Stimulated activated CD8-positive, alpha-beta memory T cell treated with anti-CD3 and anti-CD28 coated beads, Interleukin-4, amount 100 ng/mL, for 1 hour (primary cell): ENCODE measurements at places on chromosomes 7 and 10.

GRCh38 chr7:28354601-28355402, 57.5 kb upstream of the CREB5 start:
- DNase-seq = no peak

DNA sequence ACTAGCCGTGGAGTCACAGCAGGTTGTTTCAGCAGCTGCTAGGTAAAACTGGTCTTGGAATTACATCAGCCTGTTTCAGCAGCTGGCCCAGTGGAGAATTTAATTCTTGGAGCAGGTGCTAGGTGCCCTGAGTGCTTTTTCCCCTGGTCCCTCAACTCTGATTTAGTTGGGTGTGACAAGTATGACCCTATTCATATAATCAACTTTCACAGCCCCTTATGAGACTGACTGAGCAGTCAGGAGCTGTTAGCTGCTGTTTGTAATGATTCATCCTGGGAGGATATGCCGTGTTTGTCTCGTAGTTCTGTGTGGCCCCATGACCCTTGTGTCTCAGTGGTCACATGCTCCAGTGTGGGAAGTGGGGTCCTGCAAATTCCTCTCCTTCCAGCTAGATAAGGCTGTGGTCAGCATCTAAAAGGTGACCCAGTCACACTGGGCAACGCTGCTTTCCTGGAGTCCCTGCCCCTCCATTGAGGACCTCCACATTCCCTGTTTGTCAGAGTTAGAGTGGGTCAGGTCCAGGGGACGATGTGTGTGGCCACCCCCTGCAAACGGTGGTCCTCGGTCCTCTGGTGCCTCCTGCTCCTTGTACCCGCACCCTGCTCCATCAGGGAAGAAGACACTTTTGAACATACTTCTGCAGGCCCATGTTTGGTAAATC, 28.3 kb downstream of the TBATA start:
- no peak for DNase-seq

- DNase-seq = no peak
Observed at GRCh38 chr10:77020426-77021040, 617.1 kb downstream of the KCNMA1 start.

DNA sequence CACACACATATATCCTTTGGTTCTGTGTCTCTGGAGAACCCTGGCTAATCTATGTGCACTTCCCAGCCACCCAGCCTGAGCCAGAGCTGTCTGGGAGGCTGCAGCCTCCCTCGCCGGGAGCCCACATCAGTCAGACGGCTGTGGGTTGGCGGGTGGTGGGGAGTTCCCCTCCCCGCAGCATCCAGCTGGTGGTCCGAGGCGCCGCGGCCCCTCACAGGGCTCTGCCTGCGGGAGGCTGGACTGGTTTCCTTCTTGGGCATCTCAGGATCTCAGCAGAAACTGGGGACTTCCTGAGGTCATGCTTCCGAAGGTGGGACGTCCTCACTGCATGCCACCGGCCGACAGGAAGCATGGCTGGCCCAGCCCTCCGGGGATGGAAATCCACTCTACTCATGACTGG, 22.0 kb upstream of the PSMG3 start:
- DNase-seq = no peak

- DNase-seq = no peak
Observed at GRCh38 chr10:27884185-27884641, 114.7 kb downstream of the ODAD2 start.

DNA sequence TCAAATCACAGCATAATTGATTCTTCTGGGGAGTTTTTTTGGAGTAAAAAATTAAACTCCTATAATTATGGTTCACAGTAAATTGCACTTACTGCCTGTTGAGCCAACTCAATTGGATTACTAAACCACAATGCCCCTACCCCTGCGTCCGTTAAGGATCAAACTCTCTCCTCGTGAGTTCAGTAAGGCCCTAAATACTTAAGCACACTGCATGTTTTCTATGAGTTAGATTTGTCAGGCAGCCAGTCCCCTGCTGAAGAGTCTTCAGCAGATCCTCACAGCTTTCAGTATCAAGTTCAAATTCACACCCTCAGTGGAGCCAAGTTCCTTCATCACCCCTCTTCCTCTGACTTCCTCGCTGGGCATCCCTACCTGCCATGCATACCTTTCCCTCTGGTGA, 275.0 kb upstream of the BMPER start:
- no peak for DNase-seq

DNA sequence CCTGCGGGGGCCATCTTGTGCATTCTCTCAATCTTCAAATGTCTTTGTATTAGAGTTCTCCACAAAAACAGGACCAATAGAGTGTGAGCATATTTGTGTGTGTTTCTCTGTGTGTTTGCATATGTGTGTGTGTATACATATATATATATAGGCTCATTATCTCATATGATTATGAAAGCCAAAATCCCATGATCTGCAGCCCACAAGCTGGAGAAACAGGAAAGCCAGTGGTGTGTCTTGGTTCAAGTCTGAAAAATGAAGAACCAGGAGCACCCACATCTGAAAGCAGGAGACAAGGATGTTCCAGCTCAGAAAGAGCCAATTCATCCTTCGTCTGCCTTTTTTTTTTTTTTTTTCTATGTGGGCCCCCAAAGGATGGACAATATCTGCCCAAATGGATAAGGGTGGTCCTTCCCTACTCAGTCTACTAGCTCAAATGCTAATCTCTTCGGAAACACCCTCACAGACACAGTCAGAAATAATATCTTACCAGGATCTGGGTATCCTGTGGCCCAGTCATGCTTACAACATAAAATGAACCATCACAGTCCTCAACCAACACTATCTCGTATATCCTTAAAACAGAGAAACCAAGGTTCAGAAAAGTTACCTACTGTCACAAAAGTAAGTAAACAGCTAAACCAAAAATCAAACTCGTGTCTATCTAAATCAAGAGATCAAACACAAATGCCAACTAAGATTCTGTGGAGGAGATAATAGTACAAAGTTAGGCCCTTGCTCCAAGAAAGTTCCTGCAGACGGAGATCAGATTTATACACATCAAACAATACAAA, 141.9 kb downstream of the JMJD1C start:
- DNase-seq = no peak

DNA sequence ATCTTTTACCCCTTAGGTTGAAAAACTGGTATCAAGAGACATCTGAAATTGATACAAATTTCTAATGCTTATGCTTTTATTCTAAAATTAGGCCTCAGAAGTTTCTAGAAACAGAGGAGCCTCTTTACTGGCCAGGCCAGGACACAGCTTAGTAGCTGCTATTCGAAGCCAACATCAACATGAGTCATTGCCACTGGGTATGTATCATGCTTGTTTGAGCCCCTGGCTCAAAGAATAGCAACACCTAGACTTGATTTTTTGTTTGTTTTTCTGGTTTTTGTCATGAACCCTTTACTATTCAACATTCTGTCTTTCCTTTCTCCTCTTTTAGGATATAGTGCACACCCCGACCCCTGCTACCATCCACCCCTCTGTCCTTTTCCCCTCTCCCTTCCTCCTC, 90.9 kb upstream of the STK17A start:
- no peak for DNase-seq

- no peak for DNase-seq
Observed at GRCh38 chr10:2874963-2875362, 192.4 kb upstream of the PFKP start.

- DNase-seq = no peak
Observed at GRCh38 chr7:14542624-14543023, 359.9 kb downstream of the DGKB start.

DNA sequence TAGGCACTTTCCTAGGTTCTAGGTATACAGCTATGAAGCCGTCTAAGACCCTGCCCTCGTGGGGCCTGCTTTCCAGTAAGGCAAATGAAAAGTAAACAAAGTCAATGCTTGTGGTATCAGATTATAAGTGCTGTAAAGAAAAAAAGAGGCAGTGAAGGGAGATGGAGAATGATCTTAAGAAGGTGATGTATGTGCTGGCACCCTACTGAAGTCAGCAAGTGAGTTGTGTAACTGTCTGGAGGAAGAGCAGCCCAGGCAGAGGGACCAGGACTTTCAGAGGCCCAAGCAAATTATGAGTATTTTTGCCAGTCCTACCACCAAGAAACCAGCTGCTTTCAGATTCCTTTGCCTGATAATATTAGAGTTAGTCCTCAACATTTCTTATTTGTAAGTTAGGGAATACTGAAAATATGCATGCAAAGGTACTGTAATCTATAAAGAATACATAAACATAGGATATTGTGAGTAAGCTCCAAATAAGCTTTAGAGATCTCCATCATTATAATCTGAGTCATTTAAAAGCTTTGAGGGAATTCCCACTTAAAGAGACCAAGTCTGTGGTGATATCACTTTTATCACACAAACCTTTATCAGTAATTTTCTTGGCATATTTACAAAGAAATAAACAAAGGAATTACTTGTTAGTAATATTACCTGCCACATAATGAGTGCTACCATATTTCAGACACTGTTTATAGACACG, 329.2 kb upstream of the LRGUK start:
- no peak for DNase-seq

- no peak for DNase-seq
Observed at GRCh38 chr10:802506-802905, 113.0 kb upstream of the DIP2C start.

- no peak for DNase-seq
Observed at GRCh38 chr10:108250936-108251620, 1086.6 kb upstream of the SORCS1 start.

- no peak for DNase-seq
Observed at GRCh38 chr7:101978683-101979082, 161.3 kb downstream of the CUX1 start.

- no peak for DNase-seq
Observed at GRCh38 chr10:112752288-112752687, 197.8 kb upstream of the TCF7L2 start.

DNA sequence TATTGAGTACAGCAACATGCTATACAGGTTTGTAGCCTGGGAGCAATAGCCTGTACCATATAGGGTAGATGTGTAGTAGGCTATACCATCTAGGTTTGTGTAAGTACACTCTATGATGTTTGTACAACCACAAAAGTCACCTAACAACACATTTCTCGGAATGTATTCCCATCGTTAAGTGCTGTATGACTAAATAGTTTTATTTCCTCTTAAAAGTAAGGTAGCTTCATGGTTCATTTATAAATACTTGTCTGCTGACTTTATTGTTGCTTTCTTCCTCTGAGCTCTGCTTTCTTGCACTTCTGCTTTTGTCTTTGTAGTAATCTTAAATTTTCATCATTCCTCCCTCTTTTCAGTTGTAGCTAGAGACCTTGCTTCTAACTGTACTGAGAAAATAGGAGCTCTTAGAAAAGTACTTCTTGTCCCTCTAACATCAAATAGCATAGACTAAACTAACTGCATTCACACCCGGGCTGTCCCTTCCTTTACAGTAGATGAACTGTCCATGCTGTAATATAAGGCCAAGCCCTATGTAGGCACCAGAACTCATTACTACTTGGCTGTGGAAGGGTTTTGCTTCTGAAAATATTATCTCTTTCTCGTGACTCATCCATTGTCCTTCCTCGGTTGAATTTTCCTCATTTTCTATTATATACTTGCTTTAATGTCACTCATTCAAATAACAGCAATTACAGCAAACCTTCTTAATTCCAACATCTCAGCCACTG, 55.4 kb upstream of the FAM3C start:
- DNase-seq = no peak

DNA sequence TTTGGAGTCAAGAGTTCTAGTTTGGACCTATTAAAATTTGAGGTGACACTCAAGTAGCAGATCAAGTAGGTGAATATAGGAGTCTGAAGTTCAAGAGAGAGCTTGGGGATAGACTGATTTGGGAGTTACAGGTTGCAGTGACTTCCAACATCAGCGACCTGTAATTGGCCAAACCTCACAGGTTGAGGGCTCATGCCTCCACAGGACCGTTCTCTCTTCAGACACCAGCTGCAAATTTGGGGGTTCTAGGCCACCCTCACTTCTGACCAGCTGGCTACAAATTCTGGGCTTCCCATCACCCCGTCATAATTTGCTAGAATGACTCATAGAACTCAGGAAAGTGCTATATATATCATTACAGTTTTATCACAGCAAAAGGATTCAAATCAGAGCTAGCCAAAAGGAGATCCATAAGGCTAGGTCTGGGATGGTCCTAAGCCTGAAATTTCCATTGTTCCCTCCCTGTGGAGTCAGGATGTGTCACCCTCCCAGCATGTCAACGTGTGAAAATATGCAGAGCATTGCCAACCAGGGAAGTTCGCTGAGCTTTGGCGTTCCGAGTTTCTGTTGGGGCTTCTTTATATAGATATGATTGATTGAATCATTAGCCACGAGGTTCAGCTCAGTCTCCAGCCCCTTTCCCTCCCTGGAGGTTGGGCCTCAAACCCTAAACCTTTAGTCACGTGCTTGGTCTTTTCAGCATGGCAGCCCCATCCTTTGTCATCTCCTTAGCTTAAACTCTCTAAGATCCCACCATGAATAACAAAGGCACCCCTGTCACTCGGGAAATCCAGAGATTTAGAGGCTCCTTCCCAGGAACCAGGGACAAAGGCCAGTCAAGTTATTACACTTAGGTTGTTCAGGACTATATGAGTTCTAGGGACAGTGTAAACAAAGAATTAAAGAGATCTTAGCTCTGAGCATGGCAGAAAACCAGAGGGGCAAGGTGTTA, 20.7 kb upstream of the ZNF212 start:
- no peak for DNase-seq

DNA sequence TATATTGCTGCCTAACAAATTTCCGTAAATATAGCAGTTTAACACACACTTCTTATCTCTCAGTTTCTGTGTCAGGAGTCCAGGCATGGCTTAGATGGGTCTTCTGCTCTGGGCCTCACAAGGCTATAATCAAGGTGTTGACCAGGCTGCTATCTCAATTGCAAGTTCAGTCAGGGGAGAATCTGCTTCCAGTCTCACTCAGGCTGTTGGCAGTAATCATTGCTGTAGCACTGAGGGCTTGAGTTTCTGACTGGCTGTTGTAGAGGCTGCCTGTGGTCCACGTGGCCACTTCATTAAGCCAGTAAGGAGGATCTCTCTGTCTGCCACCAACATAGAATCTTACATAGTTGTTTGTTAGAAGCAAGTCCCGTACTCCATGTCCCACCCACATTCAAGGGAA, 138.4 kb downstream of the ST7 start:
- no peak for DNase-seq

GRCh38 chr7:55075464-55076021, 56.7 kb downstream of the EGFR start:
- no peak for DNase-seq

DNA sequence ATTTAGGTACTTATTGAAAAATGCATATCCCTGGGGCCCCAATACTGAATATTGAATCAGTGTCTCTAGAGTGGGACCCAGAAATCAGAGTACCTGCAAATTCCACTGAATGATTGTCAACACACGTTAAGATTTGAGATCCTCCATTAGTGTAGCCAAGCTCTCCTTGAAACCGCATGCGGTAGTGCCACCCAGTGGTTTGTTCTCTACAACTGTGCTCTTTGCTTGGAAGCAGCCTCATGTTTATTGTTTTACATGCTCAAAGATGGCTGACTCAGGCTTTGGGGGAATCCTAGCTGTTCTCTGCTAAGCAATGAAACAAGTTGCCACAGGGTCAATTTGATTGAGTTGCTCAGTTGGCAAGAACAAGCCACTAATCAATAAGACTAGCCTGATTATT, 340.2 kb upstream of the CELF2 start:
- no peak for DNase-seq

- no peak for DNase-seq
Observed at GRCh38 chr7:78130446-78131215, 332.1 kb downstream of the PHTF2 start.

- no peak for DNase-seq
Observed at GRCh38 chr10:118238573-118239235, 103.4 kb downstream of the FAM204A start.
